ENCODE measurements at places on chromosomes 5 and 9. TPM values are rescaled to one million over a fixed set of nuclear protein-coding genes. Genes with fewer than 3 reads are reported as not detected.

The SH3GL2 gene
- not detected for total RNA-seq

The TRIM7 gene
- total RNA-seq, result 8.9 TPM

The WDR5 gene
- total RNA-seq, result 82.9 TPM

The MRRF gene
- total RNA-seq, result 36.6 TPM

DNA sequence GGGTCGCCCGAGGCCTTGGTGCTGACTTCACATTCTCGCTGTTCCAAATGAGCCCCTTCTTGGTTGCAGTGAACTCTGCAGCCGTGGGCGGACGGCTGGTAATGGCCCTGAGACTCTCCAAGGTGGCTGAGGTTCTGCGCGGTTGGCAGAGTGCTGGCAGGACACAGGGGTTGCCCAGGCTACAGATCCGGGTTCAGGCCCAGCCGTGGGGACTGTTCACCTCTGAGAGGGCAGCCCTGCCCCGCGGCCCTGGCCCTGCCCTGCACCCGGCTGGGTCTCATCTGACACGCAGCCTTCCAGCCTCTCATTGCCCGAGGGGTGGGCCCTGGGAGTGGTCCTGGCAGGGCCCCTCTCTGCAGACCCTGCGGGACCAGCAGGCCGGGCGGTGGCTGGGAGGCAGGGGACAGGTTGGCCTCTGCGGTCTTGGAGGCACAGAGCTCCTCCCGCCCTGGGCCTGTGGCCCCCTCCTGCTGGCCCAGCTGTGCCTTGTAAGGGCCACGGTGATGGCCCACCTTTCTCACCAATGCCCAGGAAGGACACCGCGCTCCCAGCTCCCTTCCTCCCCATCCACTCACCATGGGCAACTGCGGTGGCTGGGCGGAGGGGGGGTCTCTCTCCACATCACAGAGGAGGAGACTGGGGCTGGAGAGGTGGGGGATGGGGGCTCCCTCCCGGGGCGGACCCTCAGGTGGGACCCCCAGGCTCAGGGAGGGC, 51.6 kb downstream of the AHRR start:
- no peak for DNase-seq

GRCh38 chr9:99851500-99851822, 29.8 kb downstream of the NR4A3 start:
- no peak for DNase-seq

DNA sequence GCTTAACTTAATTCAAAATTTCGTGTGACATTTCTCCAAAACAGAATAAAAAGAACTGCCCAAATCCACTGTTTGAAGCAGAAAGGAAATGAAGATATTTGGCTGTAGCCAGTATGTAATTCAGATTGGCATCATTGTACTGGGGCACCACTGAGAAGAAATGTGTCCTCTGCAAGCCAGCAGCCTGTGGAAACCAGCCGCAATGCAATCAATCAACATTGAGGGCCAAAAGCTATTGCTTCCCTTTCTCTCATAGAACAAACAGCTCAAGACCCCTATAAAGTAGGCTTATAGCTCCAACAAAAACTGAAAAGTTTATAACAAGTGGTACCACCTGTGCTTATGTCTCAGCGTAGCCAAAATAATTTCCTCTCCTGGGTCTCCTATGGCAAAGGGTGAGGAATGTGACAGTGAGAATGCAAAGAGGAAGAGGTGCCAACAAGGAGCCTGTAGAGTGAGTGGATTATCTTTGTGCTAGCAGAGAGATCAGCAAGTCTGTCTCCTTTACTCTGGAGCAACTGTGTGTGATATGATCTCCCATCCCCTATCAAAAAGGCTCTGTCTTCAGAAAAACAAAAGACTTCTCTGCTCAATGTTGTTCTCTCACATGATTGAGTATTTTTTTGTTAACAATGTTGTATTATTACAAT, 1072.3 kb upstream of the DMAC1 start:
- no peak for DNase-seq

DNA sequence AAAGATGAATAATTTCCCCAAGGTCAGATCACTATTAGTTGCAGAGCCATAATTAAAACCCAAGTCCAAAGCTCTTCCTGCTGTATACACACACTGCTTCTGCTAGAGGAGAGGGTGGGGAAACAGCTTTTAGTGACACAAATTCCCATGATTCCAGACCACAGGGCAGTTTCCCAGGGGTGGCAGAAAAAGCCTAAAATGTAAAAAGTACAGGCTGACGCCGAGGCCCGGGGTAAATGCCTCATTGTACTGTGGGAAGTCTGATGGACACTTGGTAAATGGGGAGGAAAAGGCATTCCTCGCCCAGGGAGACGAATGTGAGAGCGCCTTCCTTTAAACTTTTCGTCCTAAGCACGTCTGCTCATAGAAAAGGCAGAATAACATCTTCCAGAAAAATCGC, 65.7 kb downstream of the DENND1A start:
- no peak for DNase-seq

GRCh38 chr5:33010846-33011245, 299.7 kb downstream of the NPR3 start:
- peak; percentile 25 for DNase-seq

DNA sequence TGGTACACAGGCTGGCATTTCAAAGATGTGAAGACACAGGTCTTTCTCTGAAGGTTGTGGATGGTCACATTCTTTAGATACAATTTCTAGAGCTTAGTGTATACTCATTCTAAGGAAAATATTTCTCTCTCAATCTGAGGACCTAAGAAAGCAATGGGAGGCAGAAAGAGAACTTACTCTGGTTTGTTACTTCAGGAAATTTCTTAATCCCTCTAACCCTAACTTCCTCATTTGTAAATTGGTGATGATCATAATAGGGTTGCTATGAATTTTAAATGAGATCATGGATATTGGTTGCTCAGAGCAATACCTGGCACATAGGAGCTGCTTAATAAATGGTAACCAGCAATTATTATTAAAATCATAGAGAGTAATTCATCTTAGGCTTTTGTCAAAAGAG, 22.1 kb downstream of the FAM170A start:
- no peak for DNase-seq

DNA sequence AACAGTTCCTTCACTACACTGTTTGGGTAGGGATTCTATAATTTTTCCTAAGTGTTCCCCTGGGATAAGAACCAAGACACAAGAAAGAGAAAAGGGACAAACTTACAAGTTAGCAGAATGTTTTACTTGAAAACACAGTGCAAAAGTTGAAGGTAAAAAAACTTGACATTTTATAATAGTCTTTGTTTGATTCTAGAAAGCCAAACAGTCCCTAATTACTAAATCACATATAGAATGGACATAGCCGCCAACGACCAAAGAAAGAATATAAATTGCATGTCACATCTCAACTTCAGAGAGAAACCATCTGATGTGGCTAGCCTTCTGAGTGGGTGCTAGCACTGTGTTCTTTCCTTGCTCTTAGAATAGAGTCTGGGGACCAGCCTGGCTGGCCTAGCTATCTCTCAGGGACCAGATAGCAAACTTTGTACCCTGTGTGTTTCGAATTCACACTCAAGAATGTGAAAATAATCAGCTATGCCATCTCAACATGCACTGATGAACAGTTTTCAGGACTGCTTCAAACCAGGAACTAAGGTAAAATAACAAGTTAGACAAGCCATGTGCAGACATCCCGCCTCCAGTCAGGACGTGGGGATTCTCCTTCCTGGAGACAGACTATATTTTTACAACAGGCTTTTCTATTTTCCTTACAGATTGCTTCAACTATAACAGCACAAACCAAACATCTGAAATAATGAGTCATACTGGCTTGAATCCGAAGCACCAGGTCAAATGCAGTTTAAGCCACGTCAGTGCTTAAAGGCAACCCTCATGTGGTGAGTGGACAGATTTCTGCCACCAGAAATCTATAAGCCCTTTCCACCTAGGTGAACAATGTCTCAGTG, 53.7 kb downstream of the LHFPL2 start:
- DNase-seq, result peak; percentile 76

- no peak for DNase-seq
These were observed 7.5 kb downstream of the LHX6 start for GRCh38 chr9:122221183-122221811.

- DNase-seq, result peak; percentile 62
These were observed 1.4 kb upstream of the SPTAN1 start for GRCh38 chr9:128550770-128551656.

- DNase-seq, result peak; percentile 41
These were observed 188.6 kb downstream of the FSTL4 start for GRCh38 chr5:133423618-133424282.

- DNase-seq, result peak; percentile 19
These were observed 603 bp downstream of the PPIP5K2 start for GRCh38 chr5:103120607-103121200.

- DNase-seq, result no peak
These were observed 2.2 kb upstream of the TSPAN17 start for GRCh38 chr5:176644878-176645670.

- DNase-seq, result no peak
These were observed 23.5 kb downstream of the IL7R start for GRCh38 chr5:35880156-35880555.
